ENCODE measurements at places on chromosomes 4 and X. TPM values are rescaled to one million over a fixed set of nuclear protein-coding genes. Genes with fewer than 3 reads are reported as not detected.

Gene ALAS2
- 0.61 TPM for total RNA-seq

Gene SFRP2
- 0.75 TPM for total RNA-seq

Gene PROM1
- total RNA-seq = 2.8 TPM

- H3K27me3 ChIP-seq = no peaks in the 10 kb centered on the region
- H3K4me1 ChIP-seq = peaks cover 50% of the 10 kb centered on the region
- no peak overlapping the region for H3K4me3 ChIP-seq
- DNase-seq = no peak
- H3K36me3 ChIP-seq = no peaks in the 10 kb centered on the region
- H3K27ac ChIP-seq = no peak overlapping the region
Observed at GRCh38 chr4:37893164-37893563, 2.3 kb downstream of the TBC1D1 start.

- no peak overlapping the region for H3K4me3 ChIP-seq
- H3K4me1 ChIP-seq = no peaks in the 10 kb centered on the region
- no peak overlapping the region for H3K27ac ChIP-seq
- H3K27me3 ChIP-seq = no peaks in the 10 kb centered on the region
- no peaks in the 10 kb centered on the region for H3K36me3 ChIP-seq
- no peak for DNase-seq
Observed at GRCh38 chr4:14338585-14339265, 663.6 kb upstream of the CPEB2 start.

- H3K36me3 ChIP-seq = no peaks in the 10 kb centered on the region
- H3K4me3 ChIP-seq = no peak overlapping the region
- no peak overlapping the region for H3K27ac ChIP-seq
Observed at GRCh38 chr4:153472122-153473037, 6.2 kb downstream of the TMEM131L start.

- no peak overlapping the region for H3K27ac ChIP-seq
- no peaks in the 10 kb centered on the region for H3K27me3 ChIP-seq
- peaks cover 39% of the 10 kb centered on the region for H3K4me1 ChIP-seq
- DNase-seq = no peak
- H3K4me3 ChIP-seq = no peak overlapping the region
- H3K36me3 ChIP-seq = no peaks in the 10 kb centered on the region
Observed at GRCh38 chr4:145784036-145784435, 104.1 kb downstream of the C4orf51 start.

DNA sequence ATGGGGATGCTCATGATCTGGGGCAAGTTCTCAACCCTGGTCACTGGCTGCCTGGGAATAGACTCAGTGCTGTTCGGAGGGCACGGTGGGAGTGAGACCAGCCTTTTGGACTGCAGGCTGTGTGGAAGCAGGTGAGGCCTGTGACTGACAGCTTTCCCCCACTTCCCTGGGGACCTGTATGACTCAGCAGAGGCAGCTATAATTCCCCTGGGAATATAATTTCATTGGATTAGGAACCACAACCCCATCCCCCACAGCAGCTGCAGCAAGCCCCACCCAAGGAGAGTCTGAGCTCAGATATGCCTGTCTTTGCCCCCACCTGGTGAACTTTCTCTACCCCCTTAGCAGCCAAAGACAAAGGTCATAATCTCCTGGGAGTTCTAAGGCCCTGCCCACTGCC lies 408.6 kb downstream of the PPP3CA start:
- H3K4me3 ChIP-seq = no peak overlapping the region
- H3K4me1 ChIP-seq = peaks cover 8% of the 10 kb centered on the region
- H3K36me3 ChIP-seq = no peaks in the 10 kb centered on the region
- no peak for DNase-seq
- no peaks in the 10 kb centered on the region for H3K27me3 ChIP-seq
- no peak overlapping the region for H3K27ac ChIP-seq
